ENCODE measurements at places on chromosomes 11 and 22.
A peak's percentile ranks its signal among the peaks of the same experiment; 100 is the strongest.

GRCh38 chr11:122659676-122660554 lies 4.4 kb downstream of the UBASH3B start:
- DNase-seq = no peak

GRCh38 chr11:95699631-95700470 lies 89.7 kb downstream of the FAM76B start:
- no peak for DNase-seq

DNA sequence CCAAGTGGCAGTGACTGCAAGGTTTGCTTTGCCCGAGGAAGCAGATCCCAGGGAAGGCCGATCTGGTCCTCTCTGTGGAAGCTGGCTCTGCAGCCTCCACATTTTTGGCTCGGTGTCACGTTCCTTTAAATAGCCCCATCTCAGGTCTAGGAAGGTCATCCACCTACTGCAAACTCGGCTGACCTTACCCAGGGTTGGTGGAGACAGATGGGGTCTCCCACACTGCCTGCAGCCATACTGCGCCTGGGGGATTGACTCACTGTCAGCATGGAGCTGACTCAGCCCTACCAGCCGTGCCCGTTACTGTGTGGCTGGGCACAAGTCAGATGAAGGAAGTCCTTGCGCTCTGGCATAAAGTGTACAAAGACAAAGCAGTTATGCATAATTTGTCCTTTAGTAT lies 16.9 kb downstream of the CDPF1 start:
- DNase-seq = no peak

GRCh38 chr11:86801364-86801763 lies 1.0 kb downstream of the PRSS23 start:
- no peak for DNase-seq

- no peak for DNase-seq
Measured at GRCh38 chr11:37712251-37712650, 1114.2 kb upstream of the RAG2 start.

DNA sequence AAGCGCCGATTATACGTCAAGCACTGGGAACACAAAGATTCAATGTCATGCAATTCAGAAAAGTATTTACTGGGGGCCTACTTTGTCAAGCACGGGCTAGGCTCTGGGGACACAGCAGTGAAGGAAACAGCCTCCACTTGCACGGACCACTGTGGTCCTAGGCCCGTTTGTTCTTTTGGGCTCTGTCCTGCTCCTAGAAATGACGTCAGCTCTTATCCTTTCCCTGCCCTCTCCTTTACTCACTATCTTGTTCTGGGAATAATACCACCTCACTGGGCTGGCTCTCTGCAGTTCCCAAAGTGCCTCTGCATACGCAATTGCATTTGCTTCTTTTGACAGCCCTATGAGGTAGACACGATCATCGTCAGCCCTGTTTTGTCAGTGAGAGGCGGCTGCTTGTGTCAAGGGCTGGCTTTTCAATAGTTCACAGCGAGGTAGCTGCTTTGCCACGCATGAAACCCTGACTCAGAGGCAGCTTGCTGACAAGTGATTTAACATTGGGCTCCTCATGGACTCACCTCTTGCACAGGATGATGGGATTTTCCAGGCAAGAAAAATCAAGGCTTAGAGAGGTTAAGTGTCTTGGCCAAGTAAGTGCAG lies 22.9 kb upstream of the IGSF22 start:
- no peak for DNase-seq

GRCh38 chr11:85854557-85855340 lies 434 bp upstream of the CCDC83 start:
- peak; percentile 98 for DNase-seq

- peak; percentile 85 for DNase-seq
Measured at GRCh38 chr11:2302896-2303626, 1.2 kb downstream of the TSPAN32 start.

DNA sequence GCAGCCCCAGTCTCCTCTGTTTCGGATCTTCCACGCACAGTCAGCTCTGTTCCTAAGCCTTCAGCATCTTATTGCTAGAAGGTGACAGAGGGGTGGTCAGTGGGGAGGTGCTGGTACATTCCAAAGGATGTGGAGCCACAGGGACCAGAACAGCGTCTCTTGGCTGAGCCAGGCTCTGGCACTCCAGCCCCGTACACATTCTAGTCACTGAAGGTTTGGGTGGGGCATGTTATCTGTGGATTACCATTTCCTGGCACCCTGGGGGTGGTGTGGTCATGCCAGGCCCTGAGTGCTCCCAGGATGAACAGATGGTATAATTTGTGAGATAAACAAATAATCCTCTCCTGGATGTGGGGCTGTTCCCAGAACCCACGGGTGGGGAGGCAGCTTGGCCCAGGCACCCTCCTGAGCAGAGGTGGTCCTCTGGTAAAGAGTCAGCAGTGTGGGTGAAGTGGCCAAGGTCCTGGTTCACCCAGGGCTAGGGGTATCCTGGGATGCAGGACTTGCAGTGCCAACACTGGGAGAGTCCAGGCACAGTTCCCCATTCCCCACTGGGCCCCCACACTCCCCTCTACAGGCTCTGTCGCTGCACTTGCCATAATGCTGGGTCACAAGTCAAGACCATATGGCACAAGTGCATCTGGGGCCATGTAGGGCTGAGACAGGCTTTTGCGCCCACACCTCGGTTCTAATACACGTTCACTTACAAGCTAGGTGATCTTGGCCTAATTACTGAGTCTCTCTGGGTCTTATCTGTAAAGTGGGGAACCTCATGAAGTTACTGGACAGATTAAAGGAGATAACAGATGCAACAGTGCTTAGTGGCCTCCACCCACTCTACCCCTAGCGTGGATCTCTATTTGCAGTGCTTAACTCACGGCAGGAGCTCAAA lies 33.0 kb downstream of the DKK3 start:
- DNase-seq = no peak

GRCh38 chr11:62461740-62462507 lies 43.1 kb downstream of the SCGB1A1 start:
- DNase-seq = peak; percentile 68

DNA sequence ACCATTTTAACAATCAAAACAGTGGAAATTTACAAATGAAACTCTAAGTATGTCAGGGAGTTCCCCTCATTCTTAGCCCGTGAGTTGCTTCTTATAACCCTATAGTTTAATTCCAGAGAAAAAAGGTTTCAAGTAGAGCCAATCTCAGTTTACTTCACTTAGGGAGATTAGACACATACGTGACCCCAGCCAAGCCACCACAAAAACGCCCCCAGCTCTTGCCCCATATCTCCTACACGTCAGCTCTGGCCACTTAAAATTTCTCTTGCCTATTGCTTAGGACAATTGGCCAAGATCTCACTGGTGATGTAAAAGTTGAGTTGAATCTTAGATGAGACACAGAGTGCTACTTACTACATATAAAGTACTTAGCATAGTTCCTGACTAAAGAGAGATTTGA lies 166.4 kb downstream of the ETS1 start:
- no peak for DNase-seq

DNA sequence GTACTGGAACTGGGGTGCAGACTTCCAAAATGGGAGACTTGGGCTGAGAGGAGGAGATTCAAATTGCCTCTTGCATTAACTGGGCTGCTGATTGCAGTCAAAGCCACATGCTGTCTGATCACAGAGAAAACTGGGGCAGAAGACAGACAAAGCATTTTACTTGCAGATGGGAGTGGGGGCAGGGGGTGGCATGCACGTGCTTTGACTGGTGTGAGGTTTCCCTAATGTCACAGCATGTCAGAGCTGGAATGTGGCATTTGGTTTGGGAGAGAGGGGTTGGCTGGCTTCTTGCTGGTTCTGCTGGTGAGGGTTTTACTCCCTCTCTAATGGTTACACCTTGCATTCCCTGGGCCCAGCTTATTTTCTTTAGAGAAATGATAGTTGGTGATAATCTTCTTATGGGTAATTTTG lies 2.9 kb downstream of the TUB start:
- no peak for DNase-seq

GRCh38 chr11:36339888-36340287 lies 43.8 kb downstream of the PRR5L start:
- DNase-seq = no peak

- DNase-seq = no peak
Measured at GRCh38 chr11:42779555-42779954, 532.2 kb upstream of the API5 start.

DNA sequence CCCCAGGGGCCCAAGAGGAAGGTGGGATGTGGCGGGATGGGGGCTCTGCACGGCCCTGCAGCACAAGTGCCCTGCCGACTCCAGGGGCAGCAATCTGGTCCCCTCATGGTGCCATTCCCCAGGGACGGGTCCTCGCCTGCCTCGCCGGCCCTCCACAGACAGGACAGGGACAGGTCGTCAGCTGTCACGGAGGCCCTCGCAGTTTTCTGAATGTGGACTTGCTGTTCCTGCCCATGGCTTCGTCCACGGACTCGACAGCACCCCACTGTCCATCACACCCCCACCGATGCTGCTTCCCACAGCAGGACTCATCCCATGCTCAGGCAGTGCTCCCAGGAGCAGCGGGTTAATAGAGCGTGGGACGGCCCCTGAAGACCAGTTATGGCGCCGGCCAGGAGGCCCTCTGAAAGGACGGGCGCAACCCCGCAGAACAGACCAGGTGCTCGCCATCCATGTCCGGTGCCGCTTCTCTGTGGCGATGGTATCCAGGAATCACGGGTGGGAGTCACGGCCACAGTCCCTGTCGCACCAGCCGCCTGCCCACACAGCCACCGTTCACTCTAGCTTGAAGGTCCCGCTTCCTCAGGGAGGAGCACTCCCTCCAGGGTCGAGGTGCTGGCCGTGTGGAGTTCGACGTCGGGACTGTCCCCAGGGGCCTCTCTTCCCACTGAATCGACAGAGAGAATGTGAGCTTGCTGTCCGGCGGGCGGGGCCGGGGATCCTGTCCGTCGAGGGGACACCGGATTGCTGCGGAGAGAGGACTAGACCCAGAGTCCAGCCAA lies 18.5 kb upstream of the MUC2 start:
- DNase-seq = no peak

GRCh38 chr22:40407021-40407761 lies 36.8 kb downstream of the SGSM3 start:
- no peak for DNase-seq

DNA sequence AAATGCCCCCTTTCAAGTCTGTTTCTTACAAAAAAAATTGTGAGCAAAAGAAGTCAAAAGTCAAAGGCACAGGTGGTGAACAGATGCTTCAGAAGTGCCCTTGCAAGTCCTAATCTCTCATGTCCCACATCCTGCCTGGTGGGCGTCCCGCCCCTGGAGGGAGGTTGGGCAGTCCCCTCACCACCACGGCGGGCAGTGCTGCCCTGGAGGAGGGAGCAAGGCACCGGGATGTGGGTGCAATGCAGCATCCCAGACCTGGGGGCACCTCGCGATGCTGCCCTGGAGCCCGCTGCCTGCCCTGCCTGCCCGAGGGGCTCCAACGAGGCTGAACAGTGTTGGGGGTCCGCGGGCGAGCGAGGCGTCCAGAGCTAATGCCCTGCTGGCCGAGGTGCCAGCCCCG lies 15.9 kb downstream of the MRGPRG start:
- DNase-seq = no peak

- DNase-seq = no peak
Measured at GRCh38 chr11:102187416-102188151, 77.3 kb downstream of the YAP1 start.

- no peak for DNase-seq
Measured at GRCh38 chr11:72008728-72009127, 10.0 kb downstream of the IL18BP start.

GRCh38 chr22:31840585-31840984 lies 86.8 kb downstream of the DEPDC5 start:
- DNase-seq = no peak

DNA sequence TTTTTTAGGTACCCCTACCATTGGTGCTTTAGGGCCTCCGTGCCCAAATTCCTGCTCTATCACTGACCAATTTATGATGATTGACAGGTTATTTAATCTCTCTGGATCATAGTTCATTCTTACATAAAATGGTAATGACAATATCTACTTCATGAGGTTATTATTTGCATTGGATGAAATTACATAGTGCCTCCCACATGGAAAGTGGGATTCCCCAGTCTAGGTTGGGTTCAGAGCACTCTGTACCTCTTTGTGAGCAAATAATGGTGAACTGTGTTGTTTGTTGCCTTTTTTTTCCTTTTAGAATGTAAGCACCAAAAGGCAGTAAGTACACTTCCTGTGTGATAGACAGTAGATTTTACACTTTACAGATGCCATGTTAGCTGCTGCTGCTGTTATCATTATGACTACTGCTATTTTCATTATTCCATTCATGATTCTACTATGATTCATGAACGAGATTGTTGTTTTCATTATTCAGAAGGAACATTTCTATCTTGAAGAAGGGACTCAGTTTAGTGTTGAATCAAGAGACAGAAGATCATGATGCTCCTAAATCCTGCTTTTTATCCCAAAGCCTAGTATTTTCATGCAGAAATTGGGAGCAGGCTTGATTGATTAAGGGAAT lies 100.8 kb downstream of the ALX4 start:
- no peak for DNase-seq

DNA sequence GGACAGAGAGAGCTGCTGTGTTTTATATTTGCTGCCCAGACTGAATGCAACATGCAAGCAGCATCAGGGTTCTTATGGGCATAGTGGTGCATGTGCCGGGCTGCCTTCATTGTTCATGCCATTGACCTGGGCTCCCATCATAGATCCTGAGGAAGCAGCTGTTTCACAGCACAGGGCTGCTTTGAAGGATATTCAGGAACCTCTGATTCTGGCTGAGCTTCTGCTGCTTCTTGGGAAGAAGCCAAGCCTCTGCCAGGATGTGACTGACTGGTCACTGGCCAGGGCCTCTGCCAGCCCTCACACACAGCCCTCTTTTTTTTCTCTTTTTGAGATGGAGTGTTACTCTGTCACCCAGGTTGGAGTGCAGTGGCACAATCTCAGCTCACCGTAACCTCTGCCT lies 43.3 kb downstream of the CYB5R2 start:
- no peak for DNase-seq

GRCh38 chr11:45057938-45058646 lies 88.3 kb upstream of the PRDM11 start:
- DNase-seq = no peak

- no peak for DNase-seq
Measured at GRCh38 chr11:65170058-65170534, at the start of gene SPDYC. Gene SPDYC (plus strand): TSS chr11:65170233. CDS start chr11:65171358, 1,125 bp downstream.

- DNase-seq = no peak
Measured at GRCh38 chr11:96230686-96231085, 112.3 kb downstream of the MAML2 start.

DNA sequence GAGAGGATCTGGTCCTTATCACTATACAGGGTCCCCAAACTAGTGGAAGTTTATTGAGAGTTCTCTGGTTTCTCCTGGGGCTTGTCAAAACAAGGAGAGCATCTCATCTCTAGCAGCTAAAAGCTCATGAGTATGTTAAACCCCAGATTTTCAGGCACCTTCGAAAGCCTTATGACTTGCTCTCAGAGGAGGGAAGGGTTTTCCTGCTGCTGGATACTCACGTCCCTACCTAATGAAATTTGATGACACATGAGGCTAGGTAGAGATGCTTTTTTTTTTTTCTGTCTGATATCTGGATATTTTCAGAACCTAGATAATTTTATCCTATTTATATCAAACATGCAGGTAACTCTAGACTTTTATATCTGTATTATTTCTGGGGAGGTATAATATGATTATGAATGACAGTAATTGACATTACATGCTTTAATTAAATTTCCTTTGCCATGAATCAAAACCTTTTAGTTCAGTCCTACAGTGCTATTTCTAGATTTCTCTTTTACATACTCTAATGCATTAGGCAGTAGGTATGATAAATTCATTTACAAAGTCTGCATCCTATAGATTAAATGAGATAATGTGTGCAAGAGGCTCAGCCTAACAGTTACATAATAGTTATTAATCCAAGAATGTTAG lies 73.9 kb downstream of the PARVA start:
- no peak for DNase-seq

All from lower leg skin (tissue), 4 donors.